ENCODE measurements at places on chromosomes 12 and 14.

GRCh38 chr14:41824441-41824840, 217.8 kb downstream of the LRFN5 start:
- no peak for DNase-seq

GRCh38 chr14:60189923-60190840, 25.0 kb upstream of the DHRS7 start:
- no peak for DNase-seq

GRCh38 chr12:62533087-62533754, 66.6 kb downstream of the MON2 start:
- DNase-seq = no peak

DNA sequence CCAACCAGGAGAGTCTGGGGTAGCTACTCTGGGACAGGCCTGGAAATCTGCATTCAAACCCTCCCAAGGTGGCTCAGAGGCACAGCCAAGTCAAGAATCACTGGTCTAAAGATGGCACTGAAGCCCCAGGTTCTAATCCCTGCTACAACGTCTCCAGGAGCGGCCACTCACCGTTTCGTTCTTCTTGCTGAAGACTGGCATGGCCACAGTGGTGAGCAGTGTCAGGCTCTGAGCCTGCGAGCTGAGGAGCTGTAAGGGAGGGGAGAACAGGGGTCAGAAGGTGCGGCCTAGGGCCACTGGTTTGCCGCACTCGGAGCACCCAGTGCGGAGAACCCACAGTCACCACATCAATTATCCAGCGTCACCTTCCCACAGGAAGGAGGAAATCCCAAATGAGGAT, 38.8 kb downstream of the CACNA2D4 start:
- DNase-seq = no peak

DNA sequence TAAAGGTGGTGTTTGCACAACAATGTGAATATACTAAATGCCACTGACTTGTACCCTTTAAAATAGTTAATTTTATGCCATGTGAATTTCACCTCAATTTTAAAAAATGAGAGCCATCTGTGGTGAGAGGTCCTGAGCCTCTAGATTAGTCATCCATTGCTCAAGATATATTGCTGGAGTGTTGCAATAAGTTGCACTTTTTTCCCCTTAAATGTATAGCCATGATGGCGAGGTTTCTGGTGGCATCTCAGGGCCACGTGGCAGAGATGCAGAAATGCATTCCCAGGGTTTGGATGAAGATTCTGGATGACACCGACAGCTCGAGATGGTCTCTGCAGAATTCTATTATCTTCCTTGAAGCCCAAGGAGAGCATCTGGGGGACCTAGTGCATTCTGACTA, 153.7 kb downstream of the AACS start:
- DNase-seq = no peak

DNA sequence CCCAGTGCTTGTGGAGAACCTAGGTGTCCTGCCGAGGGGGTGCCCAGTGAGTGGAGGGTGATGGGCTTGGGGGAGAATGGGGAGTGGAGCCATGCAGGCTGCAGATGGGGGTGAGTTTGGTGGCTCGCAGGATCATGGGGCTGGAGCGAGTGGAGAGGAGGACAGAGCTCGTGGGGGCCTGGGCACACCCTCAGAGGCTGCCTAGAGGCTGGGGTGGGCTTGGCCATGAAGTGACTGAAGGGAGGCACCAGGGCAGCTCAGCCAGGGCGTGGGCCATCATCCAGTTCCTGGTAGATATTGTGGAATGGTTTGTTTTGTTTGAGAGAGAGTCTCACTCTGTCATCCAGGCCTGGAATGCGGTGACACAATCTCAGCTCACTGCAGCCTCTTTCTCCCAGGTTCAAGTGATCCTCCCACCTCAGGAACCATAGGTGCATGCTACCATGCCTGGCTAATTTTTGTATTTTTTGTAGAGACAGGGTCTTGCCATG, 43.4 kb upstream of the AMN start:
- no peak for DNase-seq

DNA sequence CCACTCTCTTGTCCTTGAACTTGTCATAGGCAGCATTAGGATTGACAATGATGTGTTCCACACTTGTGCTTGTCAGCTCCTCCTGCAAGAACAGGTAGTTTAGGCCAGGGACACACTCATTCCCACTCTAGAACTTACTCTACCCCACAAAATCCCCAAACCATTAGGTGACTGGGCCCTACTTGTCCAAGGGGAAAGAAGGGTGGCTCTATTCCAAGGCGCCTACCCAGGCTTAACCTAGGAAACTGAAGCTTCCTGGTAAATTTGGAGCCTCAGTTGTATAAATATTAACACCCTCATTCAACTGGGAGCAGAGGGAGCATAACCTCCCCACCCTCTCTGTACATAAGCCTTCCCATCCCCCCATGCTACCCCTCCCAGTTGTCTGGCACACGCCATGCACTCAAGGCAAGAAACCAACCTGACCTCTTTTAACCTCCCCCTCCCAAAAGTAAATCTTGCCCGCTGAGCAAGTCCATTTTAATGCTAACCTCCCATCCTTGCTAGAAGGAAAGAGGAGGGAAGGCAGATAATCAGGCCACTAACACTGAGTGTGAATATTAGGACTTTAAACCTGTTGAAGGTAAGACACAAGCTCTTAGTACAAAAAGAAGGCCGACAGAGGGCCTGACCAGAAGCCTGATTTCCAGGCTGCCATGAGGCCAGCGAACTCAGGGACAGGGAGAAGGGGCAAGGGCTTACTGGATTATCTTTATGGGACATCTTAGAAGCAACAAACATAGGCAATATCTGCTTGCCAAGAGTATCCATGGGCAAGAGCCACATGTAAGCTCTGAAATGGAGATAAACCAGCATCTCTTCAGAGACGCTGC, 11.0 kb downstream of the DCTN2 start:
- no peak for DNase-seq

DNA sequence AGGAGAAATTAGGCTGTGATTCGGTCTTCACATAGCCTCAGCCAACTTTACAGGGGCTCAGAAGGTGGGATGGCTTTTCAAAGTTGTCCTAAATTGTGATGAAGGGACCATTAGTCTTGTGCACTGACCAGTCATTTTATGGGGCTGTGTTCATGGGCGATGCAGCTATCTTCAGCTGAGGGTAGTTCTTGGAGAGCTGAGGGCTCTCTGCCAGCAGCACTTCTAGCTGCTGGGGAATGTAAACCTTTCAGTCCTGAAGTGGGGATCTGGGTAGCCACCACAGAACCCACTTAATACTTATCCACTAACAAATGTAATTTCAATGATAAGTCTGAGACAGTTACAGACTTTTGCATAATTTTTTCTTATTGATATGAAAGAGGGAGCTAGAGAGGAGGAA, 270.6 kb downstream of the AEBP2 start:
- no peak for DNase-seq

DNA sequence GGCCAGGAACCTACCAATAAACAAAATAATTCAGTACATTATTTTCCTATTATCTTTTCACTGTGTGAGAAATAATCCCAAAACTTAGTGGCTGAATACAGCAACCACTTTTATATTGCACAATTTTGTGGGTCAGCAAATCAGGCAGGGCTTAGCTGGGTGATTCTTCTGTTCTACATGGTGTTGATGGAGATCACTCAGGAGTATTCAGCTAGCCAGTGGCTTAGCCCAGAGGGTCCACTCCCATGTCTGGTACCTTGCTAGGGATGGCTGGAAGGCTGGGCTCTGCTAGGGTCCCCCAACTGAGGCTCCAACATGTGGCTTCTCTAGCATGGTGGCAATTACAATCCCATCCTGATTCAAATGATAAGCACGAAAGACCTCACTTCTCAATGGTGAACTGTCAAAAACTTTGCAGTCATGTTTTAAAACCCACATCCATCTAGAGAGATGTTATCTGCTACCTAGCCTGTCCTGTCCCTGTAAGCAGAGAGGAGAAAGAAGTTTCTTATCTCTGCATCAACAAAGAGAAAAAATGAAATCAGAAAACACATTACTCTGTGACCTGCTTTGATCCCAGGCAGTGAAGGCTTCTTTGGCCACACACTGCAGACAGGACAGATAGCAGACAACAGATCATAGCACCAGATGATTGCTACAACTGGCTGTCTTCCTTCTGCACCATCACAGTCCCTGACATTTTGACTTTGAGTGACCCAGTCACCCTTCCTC, 51.0 kb upstream of the MYL2 start:
- DNase-seq = no peak

DNA sequence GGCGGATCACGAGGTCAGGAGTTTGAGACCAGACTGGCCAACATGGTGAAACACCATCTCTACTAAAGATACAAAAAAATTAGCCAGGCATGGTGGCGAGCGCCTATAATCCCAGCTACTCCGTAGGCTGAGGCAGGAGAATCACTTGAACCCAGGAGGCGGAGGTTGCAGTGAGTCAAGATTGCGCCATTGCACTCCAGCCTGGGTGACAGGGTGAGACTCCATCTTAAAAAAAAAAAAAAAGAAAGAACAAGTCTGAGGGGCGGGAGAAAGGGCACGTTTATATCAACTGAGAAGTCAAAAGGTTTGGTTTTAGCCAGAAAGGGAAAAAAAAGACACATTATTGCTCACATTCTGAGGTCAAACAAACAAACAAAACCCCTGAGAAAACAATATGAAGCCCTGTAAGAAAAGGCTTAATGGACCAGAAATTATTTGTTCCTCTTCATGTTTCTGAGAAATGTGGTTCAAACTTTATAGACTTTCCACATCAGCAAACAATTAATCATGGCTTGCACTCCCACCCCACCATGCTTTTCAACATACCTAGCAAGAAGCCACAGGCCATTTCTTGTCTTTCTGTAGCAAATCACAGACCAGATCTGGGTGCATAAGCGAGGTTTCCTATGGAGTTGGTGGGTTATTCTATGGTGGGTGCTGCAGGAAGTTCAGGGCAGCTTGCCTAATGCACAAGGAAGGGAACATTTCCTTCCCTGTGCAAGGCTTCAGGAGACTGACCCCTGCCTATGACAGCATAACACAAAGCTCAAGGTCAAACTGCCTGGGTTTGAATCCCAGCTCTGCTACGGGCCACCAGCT, 80.1 kb downstream of the SSPN start:
- DNase-seq = no peak

DNA sequence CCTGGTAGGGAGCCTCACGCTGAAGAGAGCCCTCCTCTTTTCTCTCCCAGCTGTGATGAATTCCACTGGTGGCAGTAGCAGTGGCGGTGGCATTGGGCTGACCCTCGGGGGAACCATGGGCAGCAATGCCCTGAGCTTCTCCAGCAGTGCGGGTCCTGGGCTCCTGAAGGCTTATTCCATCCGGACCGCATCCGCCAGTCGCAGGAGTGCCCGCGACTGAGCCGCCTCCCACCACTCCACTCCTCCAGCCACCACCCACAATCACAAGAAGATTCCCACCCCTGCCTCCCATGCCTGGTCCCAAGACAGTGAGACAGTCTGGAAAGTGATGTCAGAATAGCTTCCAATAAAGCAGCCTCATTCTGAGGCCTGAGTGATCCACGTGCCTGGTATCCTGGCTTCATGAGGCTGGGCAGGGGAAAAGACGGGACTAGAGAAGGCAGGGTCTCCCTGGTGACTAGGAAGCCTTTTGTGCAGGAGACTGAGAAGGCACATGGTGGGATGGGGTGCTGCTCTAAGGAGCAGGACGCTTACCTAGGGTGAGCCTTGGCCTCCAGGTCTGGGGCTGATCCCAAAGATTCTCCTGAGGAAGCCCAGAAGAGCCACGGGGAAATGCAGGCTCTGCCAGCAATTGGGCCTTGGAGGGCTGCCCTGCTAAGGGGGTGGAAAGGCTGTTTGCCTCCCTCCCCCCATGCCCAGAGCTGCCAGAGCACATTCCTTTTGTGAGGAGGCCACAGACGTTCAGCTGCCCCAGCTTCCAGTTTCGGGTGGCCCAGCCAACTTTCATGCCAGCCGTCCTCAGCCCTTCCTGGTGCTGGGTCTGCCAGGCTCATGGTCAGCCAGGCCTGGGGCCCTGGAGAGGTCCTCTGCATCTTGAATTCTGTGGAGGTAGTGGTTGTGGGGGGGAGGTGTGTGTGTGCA, 15.8 kb downstream of the KRT7 start:
- DNase-seq = no peak

Data from urothelium cell line (cell line).